ENCODE measurements at places on chromosomes 3 and 15. TPM values are rescaled to one million over a fixed set of nuclear protein-coding genes. Genes with fewer than 3 reads are reported as not detected.

- DNase-seq: no peak
These were observed 61.7 kb downstream of the GBE1 start for GRCh38 chr3:81699536-81700320.

DNA sequence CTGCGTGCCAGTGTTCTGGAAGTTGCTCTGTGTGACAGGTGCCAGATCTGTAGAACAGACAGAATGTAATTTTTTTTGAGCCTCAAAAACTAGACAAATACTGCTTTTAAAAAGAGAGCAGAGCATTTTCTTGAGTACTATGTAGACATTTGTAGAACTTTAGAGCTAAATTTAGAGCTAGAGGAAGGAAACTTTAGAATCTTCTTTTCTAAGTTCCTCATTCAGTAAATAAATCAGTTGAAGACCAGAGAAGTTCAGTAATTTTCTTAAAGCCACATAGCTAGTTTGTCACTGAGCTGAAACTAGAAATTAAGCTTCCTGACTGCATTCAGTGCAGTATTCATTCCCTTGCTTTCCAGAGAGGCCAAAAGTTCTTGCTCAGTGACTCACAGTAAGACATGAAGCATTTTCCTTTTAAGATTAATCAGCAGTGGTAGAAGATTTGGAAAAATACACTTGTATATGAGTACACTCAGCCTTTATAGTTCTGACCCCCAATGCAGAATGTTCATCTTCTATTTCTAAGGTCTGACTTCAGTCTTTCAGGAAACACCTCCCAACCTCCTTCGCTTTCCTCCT, 83.6 kb upstream of the TSEN2 start:
- no peak for DNase-seq

GRCh38 chr3:12430086-12430485, 54.2 kb upstream of the TSEN2 start:
- DNase-seq: no peak

DNA sequence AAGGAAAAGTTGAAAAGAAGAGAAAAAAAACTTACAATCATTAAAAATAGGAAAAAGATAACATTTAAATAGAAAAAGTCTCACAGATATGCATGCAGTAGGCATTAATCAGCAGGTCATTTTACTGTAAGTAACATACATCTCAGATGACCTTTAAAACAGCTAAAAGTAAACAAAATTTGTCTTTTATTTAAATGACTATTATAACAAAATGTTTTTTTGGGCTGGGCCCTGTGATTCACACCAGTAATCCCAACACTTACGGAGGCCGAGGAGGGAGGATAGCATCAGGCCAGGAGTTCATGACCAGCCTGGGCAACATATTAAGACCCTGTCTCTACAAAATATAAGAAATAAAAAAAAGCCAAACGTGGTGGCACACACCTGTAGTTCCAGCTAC, 14.7 kb downstream of the IQGAP1 start:
- DNase-seq: no peak

DNA sequence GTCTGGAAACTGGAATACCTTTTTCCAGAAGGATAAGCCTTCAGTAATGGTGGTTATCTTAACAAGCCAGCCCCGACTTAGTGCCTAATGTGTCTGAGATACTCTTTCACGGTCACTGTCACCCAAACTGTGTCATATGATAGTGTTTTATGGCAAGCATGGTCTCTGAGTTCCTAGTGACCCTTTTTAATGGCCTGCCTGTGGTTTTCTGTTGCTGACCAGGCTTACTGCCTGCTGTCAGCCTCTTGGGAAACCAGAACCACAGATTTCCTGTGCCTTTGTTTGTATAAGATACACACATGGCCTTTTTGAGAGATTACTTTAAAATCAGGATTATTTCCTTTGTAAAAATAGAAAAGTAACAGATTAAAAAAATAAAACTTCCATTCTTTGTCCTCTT, 22.4 kb downstream of the HPS3 start:
- DNase-seq: no peak

The TFRC gene
- 61.2 TPM for total RNA-seq

Data from left ventricle myocardium superior (tissue), 1 donor.